Activated CD4-positive, alpha-beta T cell treated with anti-CD3 and anti-CD28 coated beads for 24 hours (primary cell): ENCODE measurements at places on chromosomes 6 and 20.

- DNase-seq = no peak
Observed at GRCh38 chr6:99547526-99547925, 20.9 kb downstream of the CCNC start.

- no peak for DNase-seq
Observed at GRCh38 chr6:39059496-39060310, 11.1 kb downstream of the GLP1R start.

DNA sequence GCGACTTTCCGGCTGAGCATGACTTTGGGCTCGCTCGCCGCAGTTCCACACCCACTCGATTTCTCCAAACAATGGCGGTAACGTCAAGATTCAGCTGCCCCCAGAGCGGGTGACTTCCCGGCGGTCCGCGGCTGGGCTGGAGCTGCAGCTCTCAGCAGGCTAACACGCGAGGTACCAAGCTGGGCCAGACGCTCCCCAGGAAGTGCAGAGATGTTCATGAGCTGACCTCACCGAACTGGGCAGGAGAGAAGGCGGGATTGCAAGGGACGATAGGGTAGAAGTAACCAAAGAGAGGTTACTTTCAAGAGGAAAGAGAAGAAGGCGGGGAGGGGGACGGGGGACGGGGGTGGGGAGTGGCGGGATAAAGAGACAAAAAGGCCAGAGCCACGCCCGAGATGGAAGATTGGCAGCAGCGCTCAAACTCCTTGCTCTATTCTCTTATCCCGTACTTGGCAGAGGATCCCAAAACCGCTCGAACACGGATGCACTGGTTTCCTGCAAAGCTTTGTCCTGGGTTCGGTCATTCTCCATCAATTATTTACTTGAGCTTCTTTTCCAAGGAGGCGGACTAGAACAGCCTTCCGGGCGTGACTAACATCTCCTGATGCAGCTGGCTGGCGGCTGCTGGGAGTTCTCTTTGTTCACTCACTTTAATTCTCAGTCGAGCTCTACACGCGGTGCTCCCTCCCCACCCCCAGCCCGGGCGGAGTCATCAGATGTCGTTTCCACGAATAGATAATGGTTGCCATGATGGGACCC lies at the start of gene MTCL3:
MTCL3 (minus strand) TSS at position 626 of the 759 bp plus-strand sequence.
- DNase-seq = peak; percentile 35

DNA sequence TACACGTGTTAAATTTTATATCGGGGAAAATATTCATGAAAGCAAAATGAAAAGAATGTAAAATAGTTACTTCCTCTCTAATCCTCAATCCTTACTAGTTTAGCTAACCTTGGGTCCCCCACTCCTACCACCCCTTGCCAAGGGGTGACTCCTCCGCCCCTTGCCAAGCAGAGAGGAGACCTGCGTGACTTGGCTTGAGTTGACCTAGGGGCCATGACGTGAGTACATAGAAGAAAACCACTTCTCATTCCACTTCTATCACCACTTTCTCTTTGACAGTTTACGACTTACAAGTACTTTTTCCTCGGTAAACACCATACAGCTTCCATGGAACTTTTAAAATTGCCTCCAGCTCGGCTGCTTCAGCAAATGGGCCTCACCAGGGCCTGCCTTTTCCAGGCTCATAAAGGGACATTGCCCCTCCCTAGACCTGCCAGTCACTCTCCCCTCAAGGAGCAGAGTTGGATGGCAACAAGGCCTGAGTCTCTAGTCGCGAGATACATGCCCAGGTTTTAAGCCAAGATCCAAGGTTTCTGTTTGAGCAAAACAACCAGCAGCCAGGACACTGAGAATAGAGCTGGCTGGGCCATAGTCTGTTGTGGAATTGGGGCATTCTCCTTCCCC lies 29.9 kb downstream of the SDCBP2 start:
- DNase-seq = no peak

- no peak for DNase-seq
Observed at GRCh38 chr20:47273591-47274235, 82.8 kb downstream of the ZMYND8 start.

DNA sequence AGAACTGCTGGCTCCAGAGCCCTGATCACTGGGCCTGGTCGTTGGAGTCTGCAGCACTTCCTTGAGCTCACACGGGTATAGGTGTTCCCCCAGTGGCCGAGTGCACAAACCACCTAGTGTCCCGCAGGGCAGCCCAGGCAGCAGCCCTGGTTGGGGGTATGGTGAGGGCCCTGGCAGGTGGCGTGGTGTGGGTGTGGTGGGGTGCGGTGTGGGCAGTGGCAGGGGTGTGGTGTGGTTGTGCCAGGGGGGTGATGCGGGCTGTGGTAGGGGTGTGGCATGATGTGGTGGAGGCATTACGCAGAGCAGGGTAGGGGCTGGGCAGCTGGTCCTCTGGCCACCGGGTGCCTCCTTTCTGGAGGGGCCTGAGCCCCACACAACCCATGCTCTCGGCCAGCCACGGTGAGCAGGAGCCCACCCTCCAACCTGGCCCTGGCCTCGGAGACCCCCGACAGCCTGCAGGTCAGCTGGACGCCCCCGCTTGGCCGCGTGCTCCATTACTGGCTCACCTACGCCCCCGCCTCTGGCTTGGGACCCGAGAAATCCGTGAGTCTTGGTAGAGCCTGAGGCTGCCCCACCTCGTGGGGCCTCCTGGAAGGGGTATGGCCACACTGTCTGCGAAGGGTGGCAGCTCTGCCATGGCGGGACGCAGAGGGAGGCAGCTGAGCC lies 20.5 kb downstream of the COL20A1 start:
- DNase-seq = no peak

DNA sequence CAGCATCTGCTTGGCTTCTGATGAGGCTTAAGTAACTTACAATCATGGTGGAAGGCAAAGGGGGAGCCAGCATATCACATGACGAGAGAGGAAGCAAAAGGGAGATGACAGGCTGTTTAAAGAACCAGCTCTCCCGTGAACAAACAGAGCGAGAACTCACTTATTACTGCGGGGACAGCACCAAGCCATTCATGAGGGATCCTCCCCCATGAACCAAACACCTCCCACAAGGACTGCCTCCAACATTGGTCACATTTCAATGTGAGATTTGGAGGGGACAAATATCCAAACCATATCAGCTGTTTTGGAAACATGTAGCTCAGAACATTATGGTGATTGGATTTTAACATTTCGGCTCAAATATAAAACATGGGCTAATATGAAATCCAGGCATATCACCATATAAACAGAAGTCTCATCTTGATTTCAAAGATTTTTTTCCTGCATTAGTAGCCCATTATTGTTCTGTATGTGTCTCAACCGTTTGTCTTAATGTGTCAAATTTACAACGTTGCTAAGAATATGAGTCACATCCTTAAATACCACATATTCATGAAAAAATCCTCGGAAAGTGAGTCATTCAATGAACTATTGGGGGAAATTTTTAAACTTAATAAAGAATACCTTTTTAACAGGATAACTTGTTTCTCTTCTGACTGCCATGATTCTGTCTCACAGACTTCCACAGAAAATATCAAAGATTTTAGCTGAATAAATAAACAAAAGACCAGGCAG lies 894.3 kb downstream of the TFAP2A start:
- DNase-seq = no peak

- DNase-seq = no peak
Observed at GRCh38 chr6:7561153-7561964, 19.9 kb downstream of the DSP start.

DNA sequence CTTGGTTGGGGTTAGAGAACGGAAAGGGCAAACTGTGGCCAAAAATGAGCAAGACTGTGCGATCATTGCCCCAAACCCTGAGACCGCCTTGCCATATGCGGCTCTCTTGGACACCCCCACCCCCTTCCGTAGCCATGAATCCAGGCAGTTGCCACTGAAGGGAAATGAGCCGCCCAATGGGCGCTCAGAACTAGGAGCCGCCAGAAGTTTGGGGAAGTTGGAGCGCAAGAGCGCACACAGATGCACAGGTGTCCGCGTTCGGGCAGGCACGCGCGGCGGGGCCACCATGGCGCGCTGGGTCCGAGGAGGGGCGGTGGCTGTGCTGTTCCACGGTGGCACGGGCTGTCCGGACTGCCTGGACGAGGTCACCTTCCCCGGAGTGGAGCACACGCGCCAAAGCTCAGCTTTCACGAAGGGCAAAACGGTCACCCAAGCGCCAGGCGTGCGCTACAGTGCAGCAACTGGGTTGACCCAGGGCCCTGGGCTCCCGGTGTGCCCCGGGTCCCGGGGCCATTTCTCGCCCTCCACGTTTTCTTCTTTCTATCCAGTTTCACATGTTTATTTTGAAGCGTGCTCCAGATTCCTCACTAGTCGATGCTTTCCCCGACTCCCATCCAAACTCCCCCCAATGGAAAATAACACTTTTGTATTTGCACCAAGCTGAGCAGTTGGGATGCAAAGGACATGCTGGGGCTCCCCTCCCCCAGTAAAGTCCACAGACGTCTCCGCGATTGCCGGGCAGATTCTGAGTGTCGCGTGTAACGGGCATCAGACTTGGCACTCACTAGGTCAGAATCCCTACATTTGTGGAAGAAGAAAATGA lies 906 bp upstream of the PDE10A start:
- DNase-seq = no peak

DNA sequence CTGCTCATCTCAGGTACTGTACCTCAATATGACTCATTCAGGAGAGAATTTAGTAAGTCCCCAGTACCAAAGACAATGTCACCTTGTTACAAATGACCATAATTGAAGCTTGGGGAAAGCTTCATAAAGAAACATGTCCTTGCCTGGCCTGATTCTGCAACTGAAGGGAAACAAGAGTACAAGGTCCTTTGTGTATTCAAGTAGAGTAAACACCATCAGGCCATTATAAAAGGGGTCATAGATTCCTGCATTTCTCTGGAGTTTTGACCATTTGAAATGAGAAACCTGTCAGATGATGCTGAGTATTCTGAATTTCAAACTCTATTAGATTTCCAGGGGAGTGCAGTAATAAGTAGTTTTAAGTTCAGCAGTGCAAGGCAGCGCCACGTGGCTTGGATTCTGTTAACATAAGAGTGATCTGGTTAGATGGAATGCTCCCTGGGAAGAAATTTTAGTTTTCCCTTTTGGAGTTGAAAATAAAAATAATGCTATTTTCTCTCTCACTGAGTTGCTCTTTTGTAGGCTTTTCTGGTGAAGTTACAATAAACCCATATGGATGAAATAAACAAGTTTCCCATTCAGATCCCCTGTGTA lies 1054.3 kb downstream of the EPHA7 start:
- no peak for DNase-seq

GRCh38 chr20:37396416-37397075 lies 50.6 kb downstream of the SRC start:
- no peak for DNase-seq

GRCh38 chr6:75296811-75297779 lies 12.5 kb upstream of the TMEM30A start:
- DNase-seq = no peak

GRCh38 chr6:147903321-147903720 lies 394.8 kb downstream of the SAMD5 start:
- DNase-seq = no peak

- DNase-seq = no peak
Observed at GRCh38 chr6:1162367-1163275, 149.3 kb upstream of the FOXQ1 start.

DNA sequence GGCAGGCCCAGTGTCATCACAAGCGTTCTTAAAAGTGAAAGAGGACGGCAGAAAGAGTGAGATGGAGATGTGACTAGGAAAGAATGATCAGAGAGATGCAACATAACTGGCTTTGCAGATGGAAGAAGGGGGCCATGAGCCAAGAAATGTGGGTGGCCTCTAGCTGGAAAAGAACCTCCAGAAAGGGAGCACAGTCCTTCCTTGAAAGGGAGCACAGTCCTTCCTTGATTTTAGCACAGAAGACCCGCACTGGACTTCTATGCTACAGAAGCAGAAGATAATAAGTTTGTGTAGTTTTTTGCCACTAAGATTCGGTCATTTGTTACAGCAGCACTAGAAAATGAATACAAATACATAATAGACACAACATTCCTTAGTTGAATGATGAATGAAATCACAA lies 7.0 kb upstream of the LZTS3 start:
- no peak for DNase-seq

GRCh38 chr20:53426766-53427312 lies 166.8 kb downstream of the ZNF217 start:
- no peak for DNase-seq
